ENCODE measurements at places on chromosomes 7 and 10.

DNA sequence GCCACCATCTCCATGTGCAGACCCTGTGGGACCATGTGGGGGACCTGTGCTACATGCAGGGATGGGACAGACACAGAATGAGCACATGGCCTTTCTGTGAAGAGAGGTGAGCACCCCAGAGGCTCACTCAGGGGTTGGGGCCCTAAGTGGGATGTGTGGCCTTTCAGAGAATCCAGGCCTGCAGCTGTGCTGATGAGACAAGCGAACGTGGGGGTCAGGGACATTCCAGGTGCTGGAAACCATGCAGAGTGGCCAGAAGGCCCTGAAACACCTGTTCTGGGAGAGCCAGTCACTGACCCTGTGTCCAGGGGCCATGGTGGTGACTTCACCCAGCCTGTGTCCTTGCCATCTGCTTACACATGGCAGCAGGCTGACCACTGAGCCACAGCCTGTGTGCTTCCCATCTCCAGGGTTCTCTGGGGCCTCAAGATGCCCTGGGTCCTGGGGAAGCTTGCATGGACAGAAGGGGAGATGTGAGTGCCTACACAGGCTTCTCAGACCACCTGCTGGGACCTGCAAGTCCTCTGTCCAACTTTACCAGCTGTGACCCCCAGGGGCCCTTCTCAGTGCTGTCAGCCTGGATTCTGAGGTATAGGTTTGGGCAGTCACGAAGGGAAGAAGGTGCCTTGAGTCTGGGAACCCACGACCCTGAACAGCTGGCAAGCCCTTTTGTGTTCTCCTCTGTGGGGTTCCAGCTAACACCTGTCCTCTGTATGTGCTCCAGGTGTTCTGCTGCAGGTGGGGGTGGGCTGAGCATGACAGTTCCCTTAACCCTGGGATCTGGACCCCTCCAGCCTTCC, 17.6 kb downstream of the RAMP3 start:
- no peak for DNase-seq

GRCh38 chr10:33334805-33335550, 511 bp upstream of the NRP1 start:
- no peak for DNase-seq

DNA sequence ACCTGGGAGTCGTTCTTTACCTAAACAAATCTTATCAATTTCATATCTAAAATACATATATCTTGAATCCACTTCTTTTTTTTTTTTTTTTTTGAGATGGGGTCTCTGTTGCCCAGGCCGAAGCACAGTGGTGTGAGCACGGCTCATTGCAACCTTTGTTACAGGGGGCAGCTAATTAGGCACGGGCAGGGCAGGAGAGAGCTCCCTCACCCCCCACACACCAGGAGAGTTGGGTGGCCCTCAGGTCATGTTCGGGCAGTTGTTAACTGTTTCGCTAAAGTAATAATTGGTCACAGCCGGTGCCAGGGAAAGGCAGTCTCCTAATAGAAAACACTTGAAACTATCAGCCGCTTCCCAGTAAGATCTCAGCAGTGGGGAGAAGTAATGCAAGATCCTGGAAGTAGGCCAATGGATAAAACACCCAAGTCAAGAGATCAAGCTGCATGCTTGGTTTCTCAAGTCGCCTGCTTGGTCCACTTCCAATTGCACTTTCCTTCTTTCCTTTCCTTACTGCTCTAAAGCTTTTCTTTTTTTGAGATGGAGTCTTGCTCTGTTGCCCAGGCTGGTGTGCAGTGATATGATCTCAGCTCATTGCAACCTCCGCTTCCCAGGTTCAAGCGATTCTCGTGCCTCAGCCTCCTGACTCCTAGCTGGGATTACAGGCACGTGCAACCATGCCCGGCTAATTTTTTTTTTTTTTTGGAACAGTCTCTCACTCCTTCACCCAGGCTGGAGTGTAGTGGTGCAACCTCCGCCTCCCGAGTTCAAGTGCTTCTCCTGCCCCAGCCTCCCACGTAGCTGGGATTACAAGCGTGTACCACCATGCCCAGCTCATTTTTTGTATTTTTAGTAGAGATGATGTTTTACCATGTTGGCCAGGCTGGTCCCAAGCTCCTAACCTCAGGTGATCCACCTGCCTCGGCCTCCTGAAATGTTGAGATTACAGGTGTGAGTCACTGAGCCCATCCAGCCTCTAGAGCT, 21.3 kb upstream of the EFCAB10 start:
- DNase-seq = no peak

GRCh38 chr7:106099539-106099938, 12.6 kb downstream of the SYPL1 start:
- no peak for DNase-seq

GRCh38 chr10:54854389-54854788, 53.4 kb upstream of the PCDH15 start:
- no peak for DNase-seq

DNA sequence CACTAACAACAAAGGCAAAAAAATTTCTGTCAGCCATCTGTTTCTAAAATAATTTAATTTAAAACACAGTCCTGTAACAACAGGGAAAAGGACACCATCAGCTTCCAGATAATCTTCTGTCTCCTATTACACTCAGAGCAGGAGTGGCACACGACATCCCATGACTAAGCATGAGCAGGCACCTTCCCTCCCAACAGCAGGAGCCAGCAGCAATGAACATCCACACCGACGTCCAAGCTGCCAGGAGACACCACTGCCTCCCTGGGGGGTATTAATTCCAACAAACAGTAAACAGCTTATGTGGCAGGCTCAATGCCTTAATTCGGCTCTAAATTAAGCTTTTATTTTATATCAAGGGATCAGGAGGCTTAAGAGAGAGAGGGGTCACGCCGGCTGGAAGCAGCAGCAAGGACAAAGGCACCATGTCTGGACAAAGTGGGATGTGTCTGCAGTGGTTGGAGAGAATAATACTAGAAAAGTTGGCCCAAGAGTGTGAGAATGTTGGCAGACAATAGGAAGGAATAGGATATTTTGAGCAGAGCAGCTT, 45.7 kb downstream of the KIAA1549 start:
- peak; percentile 39 for DNase-seq

GRCh38 chr7:113405296-113406056, 287.1 kb upstream of the SMIM30 start:
- no peak for DNase-seq

- DNase-seq = no peak
Measured at GRCh38 chr7:158495786-158496185, 91.8 kb downstream of the PTPRN2 start.

GRCh38 chr10:111990734-111991133, 192.8 kb downstream of the GPAM start:
- no peak for DNase-seq

GRCh38 chr7:66183700-66184099, 21.4 kb upstream of the TPST1 start:
- DNase-seq = no peak

GRCh38 chr7:4700577-4701235, 18.6 kb downstream of the FOXK1 start:
- DNase-seq = no peak

DNA sequence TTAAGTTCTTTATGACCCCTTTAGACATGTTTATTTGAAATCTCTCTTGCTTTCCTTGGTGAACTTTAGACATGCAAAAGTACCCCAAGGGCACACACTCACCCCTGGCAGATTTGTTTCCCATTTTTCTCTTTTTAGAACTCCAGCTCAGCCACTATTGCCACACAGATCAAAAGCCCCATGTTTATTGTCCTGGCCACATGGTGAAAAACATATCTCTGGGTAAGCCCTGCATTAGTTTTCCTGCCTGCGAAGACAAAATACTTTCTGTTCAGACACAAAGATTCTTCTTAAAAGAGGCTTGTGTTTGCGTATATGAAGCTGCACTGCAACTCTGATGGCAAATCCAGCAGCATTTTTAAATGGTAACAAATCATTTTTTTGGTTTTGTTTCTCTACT, 200.0 kb downstream of the POLR1F start:
- DNase-seq = no peak

- DNase-seq = no peak
Measured at GRCh38 chr10:98391578-98391991, 23.4 kb downstream of the PYROXD2 start.

- no peak for DNase-seq
Measured at GRCh38 chr7:102432442-102433218, 745 bp upstream of the ORAI2 start.

GRCh38 chr10:71379118-71379766, 17.5 kb upstream of the CDH23 start:
- no peak for DNase-seq

DNA sequence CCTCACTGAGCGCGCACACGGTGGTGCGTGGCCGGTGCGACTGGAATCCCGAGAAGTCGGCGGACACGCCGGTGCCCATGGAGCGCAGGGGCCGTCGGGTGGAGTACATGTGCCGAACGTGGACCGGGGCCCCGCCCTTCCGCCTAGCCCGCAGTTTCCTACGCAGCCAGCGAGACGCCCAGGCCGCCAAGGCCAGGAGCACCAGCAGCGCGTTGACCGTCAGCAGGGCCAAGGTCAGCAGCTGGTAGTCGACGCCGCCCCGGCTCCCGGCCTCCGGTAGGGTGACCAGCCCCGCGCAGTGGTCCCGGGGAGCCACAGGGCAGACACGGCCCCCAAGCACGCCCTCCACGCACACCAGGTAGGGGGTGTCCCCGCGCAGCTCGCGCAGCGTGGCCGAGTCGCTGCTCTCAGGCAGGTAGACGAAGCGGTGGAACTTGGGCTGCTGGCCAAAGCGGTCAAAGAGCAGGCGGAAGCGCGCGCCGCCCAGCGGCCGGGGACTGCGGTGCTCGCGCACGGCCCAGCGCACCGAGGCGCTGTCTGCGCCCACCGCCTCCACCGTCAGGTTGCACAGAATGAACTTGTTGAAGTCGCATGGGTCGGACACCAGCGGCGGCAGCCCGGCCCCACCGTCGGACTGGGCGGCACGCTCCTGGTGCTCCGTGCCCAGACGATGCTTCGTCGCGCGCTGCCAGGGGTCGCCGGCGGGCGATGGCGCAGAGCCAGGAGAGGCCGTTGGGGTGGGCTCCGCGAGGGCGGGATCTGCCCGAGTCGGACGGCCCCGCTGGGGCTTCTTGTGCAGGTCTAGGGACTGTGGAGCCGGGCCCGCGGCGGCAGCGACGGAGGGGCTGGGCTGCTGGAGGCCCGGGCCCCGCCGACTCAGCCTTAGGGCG, 2.2 kb downstream of the TRIL start:
- DNase-seq = no peak

GRCh38 chr10:91887272-91888076, 21.8 kb downstream of the FGFBP3 start:
- no peak for DNase-seq

Measured in epithelial cell of proximal tubule (primary cell).